ENCODE measurements at places on chromosomes 5 and 9.

DNA sequence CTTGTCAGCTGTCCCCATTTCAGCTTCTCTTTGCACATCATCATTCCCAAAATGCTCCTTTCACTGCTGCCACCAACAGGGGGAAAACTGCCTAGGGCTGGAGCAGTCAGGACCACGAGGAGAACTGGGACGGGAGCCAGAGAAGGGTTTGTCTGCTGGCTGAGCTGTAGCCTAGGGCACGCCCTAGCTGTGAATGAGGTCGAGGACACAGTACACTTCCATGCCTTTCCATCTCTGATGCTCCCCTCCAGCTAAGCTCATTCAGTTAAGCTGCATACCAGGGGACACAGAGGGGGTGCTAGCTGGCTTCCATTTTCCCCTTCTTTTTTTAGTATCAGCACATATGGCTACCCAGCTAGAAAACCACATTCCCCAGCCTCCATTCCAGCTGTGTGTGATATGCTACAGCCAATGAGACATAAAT, 64.7 kb downstream of the STK10 start:
- DNase-seq, result peak; percentile 2

DNA sequence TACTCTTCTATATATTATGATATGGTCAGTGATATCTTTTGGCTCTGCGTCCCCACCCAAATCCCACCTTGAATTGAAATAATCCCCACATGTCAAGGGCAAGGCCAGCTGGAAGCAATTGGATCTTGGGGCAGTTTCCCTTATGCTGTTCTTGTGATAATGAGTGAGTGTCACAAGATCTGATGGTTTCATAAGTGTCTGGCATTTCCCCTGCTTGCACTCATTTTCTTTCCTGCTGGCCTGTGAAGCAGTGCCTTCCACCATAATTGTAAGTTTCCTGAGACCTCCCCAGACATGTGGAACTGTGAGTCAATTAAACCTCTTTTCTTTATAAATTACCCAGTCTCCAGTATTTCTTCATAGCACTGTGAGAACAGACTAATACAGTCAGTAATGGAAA, 45.0 kb upstream of the TNC start:
- DNase-seq, result no peak

DNA sequence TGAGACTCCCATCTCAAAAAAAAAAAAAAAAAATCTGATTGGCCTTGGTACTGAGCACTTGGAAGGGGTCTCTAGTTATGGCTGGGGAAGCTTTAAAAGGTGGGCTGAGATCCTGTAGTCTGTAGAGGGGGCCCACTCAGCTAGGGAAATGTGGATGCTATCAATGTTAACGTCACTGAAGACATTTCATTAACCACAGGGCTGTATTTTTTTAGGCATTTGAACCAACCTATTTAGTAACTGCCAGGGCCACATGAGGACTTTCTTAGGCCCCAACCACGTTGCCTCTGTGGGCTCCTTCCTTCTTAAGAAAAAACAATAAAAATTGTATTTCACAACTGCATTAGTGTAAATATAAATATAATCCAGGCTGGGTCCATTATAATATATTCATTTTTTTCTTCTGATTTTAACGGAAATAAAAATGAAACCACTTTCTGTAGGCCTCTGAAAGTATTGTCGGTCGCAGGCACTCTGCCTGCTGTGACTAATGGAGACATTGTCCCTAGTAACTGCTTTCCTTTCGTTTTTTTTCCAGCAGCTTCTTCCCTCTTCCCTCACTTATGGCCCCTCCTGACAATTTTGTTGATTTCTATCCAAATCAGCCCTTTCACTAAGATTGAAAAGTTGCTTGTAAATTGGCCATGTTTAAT, 71.6 kb downstream of the GCNT1 start:
- no peak for DNase-seq

GRCh38 chr9:37126214-37126788, 5.9 kb downstream of the ZCCHC7 start:
- DNase-seq, result no peak

GRCh38 chr5:57693488-57694305, 211.1 kb upstream of the ACTBL2 start:
- no peak for DNase-seq

GRCh38 chr5:135034236-135034962, 371 bp upstream of the PITX1 start:
- DNase-seq, result no peak

- peak; percentile 12 for DNase-seq
These were observed 2.5 kb upstream of the TMEM174 start for GRCh38 chr5:73170522-73170921.

GRCh38 chr5:178427576-178428197, 162.5 kb downstream of the COL23A1 start:
- no peak for DNase-seq

GRCh38 chr9:21853414-21853813, 51.0 kb downstream of the MTAP start:
- DNase-seq, result no peak

- DNase-seq, result peak; percentile 27
These were observed 49.2 kb downstream of the ANXA1 start for GRCh38 chr9:73200694-73201452.

DNA sequence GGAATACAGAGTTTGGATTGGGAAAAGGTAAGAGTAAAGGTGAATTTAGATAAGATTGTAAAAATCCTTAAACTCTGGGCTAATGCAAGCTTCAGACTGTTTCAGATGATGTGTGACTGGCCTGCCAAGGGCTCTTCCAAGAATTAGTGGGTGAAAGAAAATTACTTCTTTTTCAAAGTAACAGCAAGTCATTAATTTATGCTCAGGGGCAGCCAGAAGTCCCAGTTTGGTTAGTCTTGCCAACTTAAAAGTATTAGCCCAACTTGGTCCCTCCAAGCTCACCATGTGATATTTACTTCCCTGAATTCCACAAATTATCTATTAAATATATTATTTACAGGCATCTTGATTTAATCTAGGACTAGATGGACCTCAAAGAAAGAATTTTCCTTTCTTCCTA, 947.8 kb downstream of the NR2F1-AS1 start:
- DNase-seq, result no peak

DNA sequence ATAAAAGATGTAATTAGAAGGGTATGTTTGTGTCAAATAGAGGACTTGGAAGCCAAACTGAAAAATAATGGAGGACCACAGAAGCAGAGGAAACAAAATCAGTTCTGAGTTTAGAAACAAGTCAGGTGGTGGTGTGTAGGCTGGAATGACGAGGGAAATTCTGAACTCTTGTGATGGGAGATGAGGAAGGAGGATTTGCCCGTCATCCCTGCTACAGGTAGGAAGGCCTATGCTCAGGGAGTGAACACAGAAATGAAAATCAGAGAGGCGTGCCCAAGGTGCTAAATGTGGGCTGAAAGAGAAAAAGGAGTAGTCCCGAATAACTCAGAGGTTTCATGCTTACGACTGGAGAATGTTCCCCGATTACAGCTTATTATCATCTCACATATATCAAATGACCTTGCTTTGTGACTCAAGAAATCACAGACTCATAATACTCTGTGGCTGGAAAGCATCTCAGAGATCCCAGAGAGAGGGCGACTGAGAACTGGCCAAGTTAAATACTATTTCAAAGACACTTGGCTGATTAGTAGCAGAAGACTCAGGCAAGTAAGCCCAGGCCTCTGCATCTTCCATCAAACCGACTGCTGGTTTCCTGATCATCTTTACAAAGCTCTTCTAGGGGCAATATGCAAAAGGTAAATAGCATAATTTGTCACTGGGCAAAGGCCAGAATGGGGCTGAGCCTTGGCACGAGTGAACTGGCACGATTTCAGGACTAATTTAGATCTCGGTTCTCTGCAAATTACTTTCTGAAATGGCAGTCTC, 126.0 kb downstream of the SUSD1 start:
- no peak for DNase-seq

GRCh38 chr9:137164370-137165249, 5.2 kb downstream of the LRRC26 start:
- no peak for DNase-seq

DNA sequence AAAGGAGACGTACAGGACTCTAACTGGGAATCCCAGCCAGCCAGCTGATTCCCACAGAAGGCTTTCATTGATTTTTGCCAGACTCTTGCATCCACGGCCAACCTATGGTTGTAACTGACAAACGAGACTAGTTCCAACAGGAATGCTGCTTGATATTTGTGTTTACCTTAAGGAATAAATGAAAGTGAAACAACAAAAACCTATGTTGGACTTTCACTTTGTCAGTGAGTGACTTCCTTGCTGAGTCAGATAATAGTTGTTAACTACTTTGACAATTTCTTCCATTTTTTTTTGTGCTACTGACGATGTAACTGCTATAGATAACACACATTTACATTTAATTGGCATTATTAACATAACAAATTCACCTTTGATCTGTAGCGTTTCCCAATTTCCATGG, 63.4 kb upstream of the LRRTM2 start:
- DNase-seq, result no peak

DNA sequence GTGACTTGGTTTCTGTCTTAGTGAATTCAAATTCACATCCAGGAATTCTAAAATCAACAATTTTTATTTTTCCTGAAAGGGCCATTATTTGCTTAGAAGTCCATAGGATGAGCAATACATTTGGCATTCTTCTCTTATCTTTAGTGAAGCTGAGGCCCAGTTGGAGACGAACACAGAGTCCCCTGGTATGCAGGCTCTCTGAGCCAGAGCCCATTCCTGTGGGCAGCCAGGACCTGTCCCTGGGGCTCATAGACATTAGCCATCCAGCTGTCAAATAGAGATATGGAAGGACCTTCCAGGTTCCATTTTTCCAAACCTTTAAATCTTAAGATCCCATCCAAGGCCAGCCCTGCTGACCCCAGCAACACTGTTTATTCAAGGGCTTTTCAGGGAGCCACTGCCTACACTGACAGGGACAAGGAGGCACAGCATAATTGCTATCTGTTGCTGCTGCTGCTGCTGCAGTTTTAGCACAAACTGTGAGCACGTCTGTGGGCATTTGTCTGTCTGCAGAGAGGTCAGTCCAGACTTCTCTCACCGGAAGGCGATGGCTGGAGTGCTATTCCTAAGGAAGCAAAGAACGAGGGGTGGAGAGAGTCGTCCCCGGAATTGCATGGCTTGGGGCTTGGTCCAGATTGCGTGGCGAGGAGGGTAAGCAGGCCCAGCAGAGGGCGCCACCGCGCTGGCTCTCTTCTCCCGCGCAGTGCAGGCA, 639.0 kb downstream of the CCDC171 start:
- peak; percentile 85 for DNase-seq

- no peak for DNase-seq
These were observed 81.5 kb upstream of the PTCH1 start for GRCh38 chr9:95598236-95598635.

DNA sequence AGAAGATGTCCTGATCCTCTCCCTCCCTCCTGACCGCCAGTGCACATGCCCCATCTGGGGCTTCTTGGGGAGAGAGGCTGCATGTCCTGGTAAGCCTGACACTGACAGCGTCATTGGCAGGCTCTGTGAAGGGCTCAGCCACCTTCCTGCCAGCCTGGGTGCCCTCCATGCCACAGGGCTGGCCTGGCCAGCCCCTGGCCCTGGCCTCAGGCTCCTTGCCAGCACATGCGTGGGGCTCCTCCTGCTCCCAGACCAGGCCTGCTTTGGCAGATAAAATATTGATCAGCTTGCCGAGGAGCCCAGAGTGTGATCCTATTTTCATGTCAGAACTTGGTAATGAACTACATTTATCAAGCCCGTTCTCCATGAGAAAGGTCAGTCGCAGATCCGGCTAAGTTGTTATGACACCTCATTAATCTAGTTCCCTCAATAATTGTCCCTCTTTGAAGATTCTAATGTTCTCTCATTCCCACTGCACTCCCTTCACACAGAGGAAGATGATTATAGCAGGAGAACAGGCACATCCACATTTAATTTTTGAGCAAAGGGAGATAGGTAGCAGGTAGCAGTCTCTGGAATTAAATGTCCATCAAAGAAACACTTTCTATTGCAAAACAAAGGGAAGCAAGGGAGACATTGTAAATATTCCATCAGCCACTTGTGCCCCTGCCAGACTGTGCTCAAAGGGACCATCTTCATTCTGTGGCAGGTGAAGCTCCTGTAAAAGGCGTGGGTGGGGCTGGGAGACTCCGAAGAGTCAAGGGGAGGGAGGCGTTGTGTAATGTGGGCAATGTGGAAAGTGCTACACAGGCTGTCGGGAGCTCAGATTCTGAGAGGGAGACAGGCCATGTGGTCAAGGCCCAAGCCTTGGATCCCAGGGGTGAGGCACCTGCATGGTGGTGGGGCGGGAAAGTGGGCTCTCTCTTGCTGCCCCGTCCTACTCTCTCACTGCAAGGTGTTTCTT, 272.0 kb downstream of the HSPA4 start:
- DNase-seq, result no peak

DNA sequence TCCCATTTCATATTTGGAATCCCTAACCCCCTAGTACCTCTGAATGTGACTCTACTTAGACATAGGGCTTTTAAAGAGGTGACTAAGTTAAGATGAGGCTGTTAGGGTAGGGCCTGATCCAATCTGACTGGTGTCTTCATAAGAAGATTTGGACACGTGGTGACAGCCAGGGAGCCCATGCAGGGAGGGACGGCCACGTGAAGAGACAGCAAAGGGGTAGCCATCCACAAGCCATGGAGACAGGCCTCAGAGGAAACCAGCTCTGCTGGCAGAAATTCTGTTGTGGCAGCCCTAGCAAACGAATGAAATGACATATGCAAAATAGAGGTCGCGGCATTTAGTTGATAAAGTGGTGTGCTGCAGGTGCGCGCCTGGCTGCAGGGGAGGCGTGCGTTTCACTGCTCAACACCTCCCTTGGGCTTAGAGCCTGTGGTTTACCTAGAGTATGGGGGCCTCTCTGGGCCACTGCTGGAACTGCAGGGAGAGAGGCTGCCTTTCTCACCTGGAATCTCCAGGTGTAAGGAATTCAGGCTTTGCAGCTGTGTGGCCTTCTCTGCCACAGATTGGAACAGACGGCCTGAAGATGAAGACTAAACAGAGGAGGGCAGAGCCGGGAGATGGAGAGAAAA, 7.1 kb upstream of the AFAP1L1 start:
- peak; percentile 21 for DNase-seq

- no peak for DNase-seq
These were observed 112.9 kb downstream of the DAB2IP start for GRCh38 chr9:121764371-121764730.

- DNase-seq, result no peak
These were observed 89.3 kb downstream of the NTRK2 start for GRCh38 chr9:84758817-84759216.

DNA sequence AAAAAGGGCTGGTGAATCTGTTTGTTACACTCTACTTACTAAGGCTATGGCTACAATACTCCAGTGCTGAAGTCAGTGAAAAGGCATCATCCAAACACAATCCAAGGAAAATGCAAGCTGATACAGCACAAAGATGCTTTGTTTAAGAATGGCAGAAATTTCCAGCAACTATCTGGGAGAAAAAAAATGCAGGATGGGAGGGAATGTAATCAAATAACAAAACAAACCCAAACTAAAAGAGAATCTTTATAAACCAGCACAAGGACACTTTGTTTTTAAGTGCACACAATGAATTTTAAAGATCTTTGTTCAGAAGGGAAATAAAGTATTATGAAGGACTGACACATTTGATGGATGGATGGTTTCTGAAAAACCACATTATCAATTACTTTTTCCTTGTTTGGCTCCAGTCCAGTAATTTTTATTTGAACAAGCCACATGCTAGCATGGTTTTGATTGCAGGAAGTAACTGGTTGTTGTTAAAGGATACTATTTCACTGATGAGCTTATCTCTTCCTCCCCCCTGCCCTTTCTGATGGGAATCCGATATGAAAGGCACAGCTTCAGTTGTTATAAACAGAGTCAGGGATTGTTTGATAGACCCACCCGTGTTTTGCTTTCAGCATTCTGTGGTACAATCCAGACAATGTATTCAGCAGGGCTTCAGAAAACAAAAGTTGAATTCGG, 12.1 kb upstream of the TLE4 start:
- DNase-seq, result no peak
